WTC11 (cell line): ENCODE measurements at places on chromosomes 2 and 18. TPM values are rescaled to one million over a fixed set of nuclear protein-coding genes. Genes with fewer than 3 reads are reported as not detected.

SCN1A gene
- total RNA-seq = 0.62 to 1.6 TPM (median 1.0 TPM) in 3 replicates

DRC1 gene
- 0.55 TPM in 1 of 3 replicates, not detected in the others for total RNA-seq

COL3A1 gene
- total RNA-seq = 0.61 to 2.1 TPM (median 0.76 TPM) in 3 replicates

ASB18 gene
- not detected in 3 replicates for total RNA-seq

POTEC gene
- total RNA-seq = not detected in 3 replicates

ERMN gene
- 0.50 to 0.59 TPM in 2 of 3 replicates, not detected in the other for total RNA-seq

ANKAR gene
- total RNA-seq = 1.3 to 2.9 TPM (median 1.6 TPM) in 3 replicates

PRADC1 gene
- total RNA-seq = 11.4 to 12.9 TPM (median 12.2 TPM) in 3 replicates

ATG16L1 gene
- 31.8 to 36.4 TPM (median 32.5 TPM) in 3 replicates for total RNA-seq

DNA sequence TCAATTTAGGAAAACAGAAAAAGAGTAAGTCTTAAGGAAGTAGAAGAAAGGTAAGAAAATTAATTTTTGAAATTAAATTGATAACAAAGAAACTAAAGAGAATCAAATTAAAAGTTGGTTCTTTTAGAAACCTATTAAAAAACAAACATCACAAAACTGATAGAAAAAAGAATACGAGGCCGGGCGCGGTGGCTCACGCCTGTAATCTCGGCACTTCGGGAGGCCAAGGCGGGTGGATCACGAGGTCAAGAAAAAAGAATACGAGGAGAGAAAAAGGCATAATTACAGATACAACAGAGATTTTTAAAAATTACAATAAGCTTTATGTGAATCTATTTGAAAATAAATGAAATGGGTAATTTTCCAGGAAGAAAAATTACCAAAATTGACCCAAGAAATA lies 11.8 kb downstream of the PREPL start:
- no peak overlapping the region for H3K27ac ChIP-seq
- no peak for DNase-seq
- H3K27me3 ChIP-seq = no peaks in the 10 kb centered on the region
- H3K4me3 ChIP-seq = no peak overlapping the region
- H3K36me3 ChIP-seq = peaks cover 6% of the 10 kb centered on the region

GRCh38 chr2:19543663-19544383 lies 185.4 kb upstream of the OSR1 start:
- H3K36me3 ChIP-seq = no peaks in the 10 kb centered on the region
- no peak overlapping the region for H3K4me3 ChIP-seq

DNA sequence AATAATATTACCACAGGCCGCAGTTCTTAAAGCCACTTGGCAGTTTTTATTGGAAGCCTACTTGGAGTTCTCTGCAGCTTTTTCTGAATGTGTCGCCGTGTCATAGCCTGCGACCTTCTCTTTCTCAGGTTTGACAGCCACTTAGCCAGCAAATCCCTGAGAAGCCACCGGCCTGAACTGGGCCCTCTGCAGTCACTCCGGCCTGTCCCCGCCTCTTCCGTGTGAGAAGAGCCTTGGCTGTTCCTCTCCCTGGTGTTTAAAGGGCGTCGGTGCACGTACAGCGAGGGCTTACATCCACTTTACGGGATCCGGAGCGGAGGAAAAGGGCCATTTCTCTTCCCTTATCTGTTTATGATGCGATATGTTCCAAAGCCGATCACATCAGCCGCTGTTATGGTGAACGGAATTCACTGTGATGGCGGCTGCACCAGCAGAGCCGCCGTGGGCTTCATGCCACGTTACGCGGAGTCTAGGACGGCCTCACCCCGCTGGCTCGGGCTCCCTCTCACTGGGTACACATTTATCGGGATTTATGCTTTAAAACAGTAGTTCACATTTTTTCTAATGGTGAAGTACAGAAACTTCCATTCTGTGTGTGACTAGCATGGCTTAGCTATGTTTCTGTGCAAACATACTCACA lies 66.8 kb downstream of the GBX2 start:
- DNase-seq = no peak
- no peak overlapping the region for H3K4me3 ChIP-seq
- H3K27me3 ChIP-seq = no peaks in the 10 kb centered on the region
- H3K27ac ChIP-seq = peak overlapping the region; percentile 86

DNA sequence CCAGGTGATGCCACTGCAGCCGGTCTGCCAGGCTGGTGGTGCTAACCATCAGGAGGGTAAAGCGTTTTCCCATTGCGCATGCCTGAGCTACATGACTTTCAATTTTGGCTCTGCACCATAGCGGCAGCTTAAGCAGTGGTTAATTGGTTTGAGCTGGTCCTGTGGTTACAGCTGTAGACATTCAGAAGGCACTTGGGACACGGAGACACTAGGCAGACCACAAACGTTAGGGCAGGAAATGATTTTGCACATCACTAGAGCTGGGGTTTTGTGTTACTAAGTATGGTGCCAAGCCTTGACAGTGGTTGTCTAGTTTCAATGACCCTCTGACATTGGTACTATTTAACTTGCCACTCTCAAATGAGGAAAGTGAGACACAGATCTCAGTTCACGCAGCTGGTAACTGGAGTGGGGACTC lies 28.9 kb upstream of the CNOT11 start:
- no peak overlapping the region for H3K4me3 ChIP-seq
- no peak for DNase-seq
- no peaks in the 10 kb centered on the region for H3K4me1 ChIP-seq

DNA sequence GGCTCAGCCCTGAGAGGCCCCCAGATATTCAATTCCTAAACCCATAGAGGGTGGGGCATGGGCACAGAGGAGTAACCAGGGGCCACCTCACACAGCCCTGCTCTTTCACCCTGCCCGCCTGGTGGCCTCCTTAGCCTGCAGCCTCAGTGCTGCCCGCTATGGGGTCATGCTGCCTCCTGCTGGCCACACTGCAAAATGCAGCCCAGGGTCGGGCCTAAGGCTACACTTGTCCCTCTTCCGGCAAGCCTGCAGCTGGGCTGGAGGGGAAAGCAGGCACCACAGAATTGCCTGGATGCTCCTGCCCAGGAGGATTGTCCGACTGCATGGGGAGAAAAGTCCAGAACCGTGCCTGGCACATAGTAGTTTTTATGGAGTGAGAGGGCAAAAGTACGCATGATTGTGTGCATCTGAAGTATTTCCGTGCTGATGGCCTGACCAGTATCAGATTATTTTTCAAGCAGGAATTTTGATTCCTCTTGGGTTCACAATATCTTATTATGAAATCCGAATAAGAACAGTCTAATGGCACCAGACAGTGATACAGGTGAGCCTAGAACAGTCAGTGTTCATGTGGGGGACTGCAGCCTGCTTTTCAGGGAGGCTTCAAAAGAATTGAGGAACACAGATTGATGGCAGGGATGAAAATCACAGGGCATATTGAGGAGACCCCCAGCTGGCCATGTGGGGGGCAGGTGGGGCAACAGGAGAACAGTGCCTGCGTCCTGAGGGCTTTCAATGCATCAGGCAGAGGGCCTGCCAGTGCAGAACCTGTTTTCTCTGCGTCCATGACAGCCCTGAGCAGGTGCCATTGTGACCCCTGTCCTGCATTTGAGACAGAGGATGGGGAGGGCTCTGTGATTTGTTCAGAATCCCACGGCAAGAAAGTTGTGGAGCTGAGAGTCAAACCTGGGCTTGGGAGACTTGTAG lies 51.2 kb upstream of the ALPP start:
- DNase-seq = peak; percentile 96
- peak overlapping the region; percentile 68; the same call in 1 of the 2 replicates for H3K27ac ChIP-seq
- H3K4me1 ChIP-seq = peaks cover 3% of the 10 kb centered on the region; the same call in 1 of the 2 replicates
- no peaks in the 10 kb centered on the region for H3K36me3 ChIP-seq
- no peaks in the 10 kb centered on the region for H3K27me3 ChIP-seq
- no peak overlapping the region for H3K4me3 ChIP-seq

DNA sequence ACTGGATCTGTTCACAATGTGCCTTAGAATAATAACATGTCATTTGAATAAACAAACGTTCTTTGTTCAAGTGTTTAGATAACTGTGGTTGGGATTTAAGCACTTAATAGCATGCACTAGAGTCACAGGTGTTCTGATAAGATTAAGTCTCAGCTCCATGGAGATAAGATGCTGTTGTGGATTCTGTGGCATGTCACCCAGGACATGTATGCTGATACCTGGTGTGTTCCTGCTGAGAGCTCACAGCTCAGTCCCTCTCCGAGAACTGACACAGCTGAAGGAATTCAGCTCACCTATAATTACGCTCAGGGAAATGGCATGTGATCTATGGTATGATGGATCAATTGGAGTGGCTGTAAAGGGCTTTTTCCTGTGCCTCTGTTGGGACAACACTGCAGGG lies 75.4 kb upstream of the ST6GAL2 start:
- no peak overlapping the region for H3K4me3 ChIP-seq
- no peaks in the 10 kb centered on the region for H3K36me3 ChIP-seq
- peaks cover 8% of the 10 kb centered on the region; the same call in 1 of the 2 replicates for H3K4me1 ChIP-seq
- DNase-seq = no peak
- no peaks in the 10 kb centered on the region; the same call in 1 of the 2 replicates for H3K27me3 ChIP-seq

DNA sequence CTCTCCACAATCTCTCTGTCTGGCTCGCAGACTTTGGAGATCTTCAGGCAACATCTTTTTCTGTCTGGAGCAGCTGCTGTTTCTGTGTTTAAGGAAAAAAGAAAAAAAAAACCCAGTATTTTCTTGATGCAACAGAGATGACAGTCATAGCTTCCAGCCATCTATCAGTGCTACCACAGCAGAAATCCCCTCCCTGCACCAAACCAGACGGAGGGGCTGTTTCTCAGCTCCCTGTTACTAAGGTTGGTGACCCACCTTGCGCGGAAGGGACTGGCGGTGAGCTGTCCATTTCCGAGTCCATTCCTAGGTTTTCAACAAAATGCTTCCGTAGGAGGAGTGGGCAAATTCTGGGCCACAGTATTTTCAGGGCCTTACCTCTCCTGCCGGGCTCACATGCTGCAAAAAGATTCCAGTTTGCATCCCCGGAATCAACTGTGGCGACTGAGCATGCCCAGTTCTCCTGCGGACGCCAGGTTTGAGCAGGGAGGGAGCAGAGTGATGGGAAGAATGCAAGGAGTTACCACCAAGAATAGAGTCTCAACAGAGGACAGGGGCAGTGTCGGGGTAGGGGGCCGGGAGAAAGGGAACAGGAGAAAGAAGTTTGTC lies 1.2 kb downstream of the SLC4A10 start:
- no peaks in the 10 kb centered on the region for H3K36me3 ChIP-seq
- peaks cover 24% of the 10 kb centered on the region for H3K27me3 ChIP-seq
- peak; percentile 66 for DNase-seq
- H3K4me3 ChIP-seq = peak overlapping the region; percentile 79

DNA sequence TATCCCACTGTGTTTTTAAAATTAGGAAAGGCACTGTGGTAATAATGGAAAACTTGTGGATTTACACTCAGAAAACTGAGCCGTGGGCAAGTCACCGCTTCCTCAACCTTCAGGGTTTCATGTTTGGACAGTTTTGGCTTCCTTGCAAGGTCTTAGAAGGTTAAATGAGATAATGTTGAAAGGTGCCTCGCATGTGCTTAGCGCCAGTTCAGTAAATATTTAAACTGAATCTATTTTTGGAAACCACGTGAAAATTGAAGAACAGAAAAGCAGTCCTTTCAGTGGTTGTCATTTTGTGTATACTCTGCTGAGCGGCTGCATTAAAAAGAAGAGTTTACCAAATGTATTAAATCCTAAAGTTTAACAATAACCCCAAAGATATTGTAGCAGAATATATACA lies 15.2 kb upstream of the AGAP1 start:
- no peak for DNase-seq
- H3K27ac ChIP-seq = no peak overlapping the region

DNA sequence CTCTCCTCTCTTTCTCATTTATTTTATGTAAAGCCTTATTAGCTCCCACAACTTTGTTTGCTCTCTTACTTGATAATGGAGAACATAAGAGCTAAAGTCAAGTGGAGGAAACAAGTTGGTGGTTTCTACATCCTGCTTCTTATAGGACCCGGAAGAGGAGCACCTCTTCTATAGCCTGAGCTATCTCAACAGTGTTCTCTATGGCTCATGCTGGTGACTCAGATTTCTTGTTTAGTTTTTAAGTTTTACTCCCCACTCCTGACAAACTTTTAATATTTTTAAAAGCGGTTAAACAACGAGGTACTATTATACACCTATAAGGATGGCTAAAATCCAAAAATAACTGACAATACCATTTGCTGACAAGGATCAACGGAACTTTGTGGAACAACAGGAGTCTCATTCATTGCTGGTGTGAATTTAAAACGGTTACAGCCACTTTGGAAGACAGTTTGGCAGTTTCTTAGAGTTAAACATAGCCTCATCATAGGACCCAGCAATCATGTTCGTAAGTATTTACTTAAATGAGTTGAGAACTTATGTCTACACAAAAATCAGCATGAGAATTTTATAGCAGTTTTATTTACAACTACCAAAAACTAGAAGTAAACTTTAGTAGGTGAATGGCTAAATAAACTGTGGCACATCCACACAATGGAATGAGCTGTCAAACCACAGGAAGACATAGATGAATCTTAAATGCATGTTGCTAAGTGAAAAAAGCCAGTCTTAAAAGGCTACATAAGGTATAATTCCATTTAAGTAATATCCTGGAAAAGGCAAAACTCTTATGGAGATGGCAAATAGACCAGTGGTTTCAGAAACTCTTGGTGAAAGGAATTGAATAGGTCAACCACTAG lies 12.7 kb upstream of the CDC42EP3 start:
- no peak overlapping the region for H3K4me3 ChIP-seq
- peaks cover 9% of the 10 kb centered on the region for H3K4me1 ChIP-seq
- H3K27ac ChIP-seq = no peak overlapping the region
- H3K36me3 ChIP-seq = no peaks in the 10 kb centered on the region
- DNase-seq = no peak

GRCh38 chr2:221137385-221137784 lies 434.7 kb downstream of the EPHA4 start:
- H3K4me1 ChIP-seq = no peaks in the 10 kb centered on the region
- H3K27me3 ChIP-seq = no peaks in the 10 kb centered on the region
- no peak for DNase-seq
- H3K36me3 ChIP-seq = no peaks in the 10 kb centered on the region
- no peak overlapping the region for H3K27ac ChIP-seq

GRCh38 chr2:81194581-81194980 lies 890.0 kb upstream of the LRRTM1 start:
- H3K27ac ChIP-seq = peak overlapping the region; percentile 20; the same call in 1 of the 2 replicates
- no peak overlapping the region for H3K4me3 ChIP-seq

- peaks cover 23% of the 10 kb centered on the region for H3K4me1 ChIP-seq
- H3K36me3 ChIP-seq = no peaks in the 10 kb centered on the region
- no peaks in the 10 kb centered on the region for H3K27me3 ChIP-seq
- DNase-seq = no peak
- no peak overlapping the region for H3K4me3 ChIP-seq
- H3K27ac ChIP-seq = no peak overlapping the region
Observed at GRCh38 chr2:26312471-26312870, 33.5 kb upstream of the SELENOI start.

- H3K27ac ChIP-seq = no peak overlapping the region
- no peaks in the 10 kb centered on the region for H3K36me3 ChIP-seq
- no peak overlapping the region for H3K4me3 ChIP-seq
- no peaks in the 10 kb centered on the region for H3K27me3 ChIP-seq
- no peak for DNase-seq
Observed at GRCh38 chr2:144467502-144468137, 52.3 kb downstream of the ZEB2 start.

- peak; percentile 9 for DNase-seq
- no peak overlapping the region for H3K27ac ChIP-seq
- H3K27me3 ChIP-seq = no peaks in the 10 kb centered on the region
- H3K4me1 ChIP-seq = no peaks in the 10 kb centered on the region
- H3K36me3 ChIP-seq = peaks cover 3% of the 10 kb centered on the region; the same call in 1 of the 2 replicates
Observed at GRCh38 chr2:81196383-81196851, 891.9 kb upstream of the LRRTM1 start.

GRCh38 chr2:239745386-239746227 lies 279.5 kb downstream of the NDUFA10 start:
- H3K4me3 ChIP-seq = no peak overlapping the region
- no peak for DNase-seq
- no peaks in the 10 kb centered on the region for H3K4me1 ChIP-seq
- no peak overlapping the region for H3K27ac ChIP-seq

GRCh38 chr2:122758967-122759366 lies 1003.5 kb downstream of the TSN start:
- no peaks in the 10 kb centered on the region for H3K27me3 ChIP-seq
- H3K4me3 ChIP-seq = no peak overlapping the region
- H3K36me3 ChIP-seq = no peaks in the 10 kb centered on the region
- peaks cover 7% of the 10 kb centered on the region; the same call in 1 of the 2 replicates for H3K4me1 ChIP-seq
